NCI-H1436 treated with DMSO at 0.1 percent for 48 hours (cell line): ENCODE measurements at places on chromosomes 5 and 9.

GRCh38 chr9:127580366-127580765 is 31.7 kb upstream of the STXBP1 start:
- no peak for DNase-seq

DNA sequence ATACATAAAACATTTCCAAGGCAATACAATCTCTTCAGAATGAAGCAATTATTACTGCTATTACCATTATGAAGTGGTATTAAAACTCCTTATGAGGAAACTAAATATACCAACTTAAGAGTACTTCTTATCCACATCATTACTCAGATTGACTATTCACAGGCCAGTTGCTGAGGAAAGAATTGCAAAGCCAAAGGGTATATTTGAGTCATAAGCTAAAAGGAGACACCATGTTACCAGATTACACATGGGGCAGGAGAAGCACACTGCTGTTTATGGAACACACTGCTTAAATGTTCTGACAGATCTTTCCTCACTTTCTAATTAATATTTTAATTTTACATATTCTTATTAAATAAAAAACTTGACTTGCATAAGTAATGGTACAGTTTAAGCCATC is 1726.4 kb upstream of the NUDT12 start:
- no peak for DNase-seq

DNA sequence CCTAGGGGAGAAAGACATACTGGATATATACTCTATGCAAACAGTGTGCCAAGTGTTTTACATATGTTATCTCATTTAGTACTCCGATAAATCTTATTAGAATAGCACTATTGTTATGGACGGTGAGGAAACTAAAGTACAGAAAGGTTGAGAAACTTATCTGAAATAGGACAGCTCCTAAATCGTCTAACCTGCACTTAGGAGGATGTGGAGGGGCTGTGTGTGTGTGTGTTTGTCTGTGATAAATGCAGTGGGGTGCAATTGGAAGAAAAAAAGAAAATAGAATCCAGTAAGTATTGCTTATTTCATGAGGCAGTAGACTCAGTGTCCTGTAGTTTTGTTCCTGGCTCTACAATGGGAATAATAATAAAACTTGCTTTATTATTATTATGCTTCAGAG is 106.4 kb upstream of the IL6ST start:
- no peak for DNase-seq

DNA sequence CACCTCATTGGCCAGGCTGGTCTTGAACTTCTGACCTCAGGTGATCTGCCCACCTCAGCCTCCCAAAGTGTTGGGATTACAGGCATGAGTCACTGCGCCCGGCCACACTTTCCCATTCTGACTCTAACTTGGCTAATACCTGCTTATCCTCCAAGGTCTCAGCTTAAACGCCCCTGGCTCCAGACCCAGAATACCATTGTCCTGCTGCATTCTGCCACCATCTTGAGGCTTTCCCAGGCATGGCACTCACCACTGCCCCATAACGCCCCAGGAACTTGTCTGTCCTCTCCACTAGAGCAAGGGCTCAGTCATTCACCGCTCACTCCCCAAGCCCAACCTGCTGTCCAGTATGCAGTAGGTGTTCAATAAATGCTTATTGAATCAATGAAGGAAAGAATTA is 39.8 kb downstream of the CAMK2A start:
- DNase-seq: no peak

DNA sequence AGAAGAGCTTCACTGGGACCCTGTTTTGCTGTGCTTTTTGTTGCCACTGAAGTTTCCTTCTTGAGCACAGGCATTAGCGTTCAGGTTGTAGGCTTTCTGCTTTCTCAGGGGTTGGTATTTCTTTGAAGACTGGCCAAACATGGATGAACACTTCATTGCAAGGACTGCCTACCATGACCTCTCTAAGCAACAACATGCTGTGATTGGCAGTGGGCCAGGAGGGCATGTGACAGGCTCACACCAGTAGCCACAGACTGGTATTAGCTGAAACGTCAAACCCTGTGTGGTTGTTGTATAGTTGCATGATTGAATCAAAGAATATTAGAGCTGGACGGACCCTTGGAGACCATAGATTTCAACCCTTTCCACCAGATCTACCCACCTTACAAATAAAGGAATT is 20.0 kb upstream of the MLANA start:
- no peak for DNase-seq

- DNase-seq: no peak
Observed at GRCh38 chr9:133378408-133378962, 2.3 kb downstream of the STKLD1 start.

GRCh38 chr9:72185561-72185960 is 36.3 kb downstream of the GDA start:
- DNase-seq: no peak

DNA sequence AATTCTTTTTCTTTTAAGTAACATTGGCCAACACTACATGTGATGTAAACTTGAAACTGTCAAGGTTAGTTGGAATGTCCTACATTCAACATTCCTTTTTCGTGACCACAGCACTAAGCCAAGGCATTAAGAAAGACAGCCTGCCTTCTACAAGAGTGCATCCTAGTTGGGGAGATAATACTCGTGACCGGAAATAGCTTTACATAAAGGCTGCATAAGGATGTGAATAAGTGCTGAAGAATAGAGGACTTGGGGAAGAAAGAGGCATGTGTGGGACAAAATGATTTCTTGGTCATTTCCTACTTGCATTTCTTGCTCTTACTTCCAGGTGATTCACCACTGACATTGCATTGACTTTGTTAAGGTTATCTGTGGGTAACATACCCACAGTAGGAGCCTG is 282.0 kb downstream of the DMRT2 start:
- no peak for DNase-seq

- DNase-seq: no peak
Observed at GRCh38 chr9:2128141-2128540, 113.0 kb downstream of the SMARCA2 start.

GRCh38 chr5:138985256-138985655 is 110.1 kb upstream of the LRRTM2 start:
- DNase-seq: no peak

- no peak for DNase-seq
Observed at GRCh38 chr5:6287176-6287575, 91.2 kb downstream of the MED10 start.

- no peak for DNase-seq
Observed at GRCh38 chr5:113806250-113806649, 292.8 kb downstream of the YTHDC2 start.

DNA sequence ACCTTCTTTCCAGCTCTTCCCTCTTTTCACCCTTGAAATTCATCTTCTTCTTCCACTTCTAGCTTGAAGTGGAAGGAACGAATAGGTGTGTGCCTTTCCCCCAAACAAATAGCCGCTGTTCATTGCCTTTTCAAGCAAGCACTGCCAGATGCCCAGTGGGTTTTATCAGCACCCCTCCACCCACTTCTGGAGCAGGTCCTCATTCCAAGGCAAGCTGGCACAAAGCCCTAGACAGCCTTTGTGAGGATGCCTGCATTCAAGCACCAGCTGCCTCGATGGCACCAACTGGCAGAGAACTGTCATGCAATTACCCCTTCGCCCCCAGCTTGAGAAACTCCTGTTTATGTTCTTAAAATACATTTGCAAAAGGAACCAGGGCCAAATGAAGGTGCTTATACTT is 36.5 kb downstream of the SERINC5 start:
- no peak for DNase-seq

DNA sequence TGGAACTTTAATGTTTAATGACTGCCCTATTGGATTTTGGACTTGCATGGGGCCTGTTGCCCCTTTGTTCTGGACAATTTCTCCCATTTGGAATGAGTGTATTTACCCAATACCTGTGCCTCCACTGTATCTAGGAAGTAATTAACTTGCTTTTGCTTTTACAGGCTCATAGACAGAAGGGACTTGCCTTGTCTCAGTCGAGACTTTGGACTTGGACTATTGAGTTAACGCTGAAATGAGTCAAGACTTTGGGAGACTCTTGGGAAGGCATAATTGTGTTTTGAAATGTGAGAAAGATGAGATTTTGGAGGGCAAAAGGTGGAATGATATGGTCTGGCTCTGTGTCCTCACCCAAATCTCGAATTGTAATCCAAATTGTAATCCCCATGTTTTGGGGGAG is 368.2 kb downstream of the PDE4D start:
- no peak for DNase-seq

- no peak for DNase-seq
Observed at GRCh38 chr5:7925961-7926695, 57.2 kb downstream of the MTRR start.

GRCh38 chr9:92961627-92962302 is 14.4 kb downstream of the FGD3 start:
- DNase-seq: no peak

DNA sequence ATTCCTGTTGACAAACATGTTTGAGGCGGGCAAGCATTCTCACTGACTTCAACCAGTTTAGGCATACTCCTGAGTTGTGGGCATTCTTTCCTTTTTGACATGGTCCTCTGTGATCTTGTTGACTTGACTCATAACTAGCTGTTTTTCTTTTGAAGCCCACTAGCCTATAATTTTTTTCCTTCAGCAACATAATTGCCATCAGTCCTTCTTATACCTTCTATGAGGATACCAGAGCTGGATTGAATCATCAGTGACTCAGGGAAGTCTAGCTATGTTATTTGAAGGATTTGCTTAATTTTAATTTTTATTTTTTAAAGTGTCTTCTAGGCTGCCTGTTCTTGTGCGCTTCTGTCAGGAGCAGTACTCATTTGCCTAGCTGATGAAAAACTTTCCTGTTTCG is 259.5 kb downstream of the NR3C1 start:
- no peak for DNase-seq

DNA sequence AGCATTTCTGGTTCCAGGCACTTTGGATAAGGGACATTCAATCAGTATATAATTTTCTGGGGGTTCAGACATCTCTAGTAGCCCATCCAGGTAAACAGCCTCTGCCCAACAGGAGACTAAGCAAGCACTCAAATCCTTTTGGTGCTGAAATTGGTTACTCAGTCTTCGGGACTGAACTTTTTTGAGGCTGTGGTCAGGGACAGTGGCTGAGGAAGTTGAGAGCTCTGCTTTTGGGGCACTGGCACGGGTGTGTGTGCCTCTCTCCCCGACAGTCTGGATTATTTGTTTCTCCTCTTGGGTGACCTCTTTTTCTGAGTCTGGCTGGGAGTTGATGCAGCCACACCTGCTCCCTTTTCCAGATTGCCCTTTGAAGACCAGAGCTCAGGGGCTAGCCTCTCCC is 47.6 kb downstream of the ACER2 start:
- no peak for DNase-seq

GRCh38 chr5:84383816-84384603 is 670 bp downstream of the EDIL3 start:
- DNase-seq: no peak

DNA sequence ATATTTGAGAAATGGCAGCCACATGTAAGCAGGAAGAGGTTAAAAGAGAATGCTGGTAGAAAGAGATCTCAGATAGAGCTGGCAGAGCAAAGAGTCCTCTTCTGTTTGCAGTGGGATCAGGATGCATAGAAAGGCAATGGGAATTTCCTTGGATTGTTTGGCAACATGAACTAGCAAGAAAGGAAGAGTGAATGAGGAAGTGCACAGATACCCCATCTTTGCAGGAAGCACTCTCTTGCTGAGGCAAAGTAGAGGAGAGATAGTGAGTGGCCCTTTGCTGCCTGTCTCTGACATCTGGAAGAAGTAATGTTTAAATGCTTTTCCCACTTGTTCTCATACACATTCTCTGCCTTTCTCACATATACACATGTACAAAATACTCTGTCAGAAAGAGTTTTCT is 14.5 kb downstream of the FKTN start:
- no peak for DNase-seq

DNA sequence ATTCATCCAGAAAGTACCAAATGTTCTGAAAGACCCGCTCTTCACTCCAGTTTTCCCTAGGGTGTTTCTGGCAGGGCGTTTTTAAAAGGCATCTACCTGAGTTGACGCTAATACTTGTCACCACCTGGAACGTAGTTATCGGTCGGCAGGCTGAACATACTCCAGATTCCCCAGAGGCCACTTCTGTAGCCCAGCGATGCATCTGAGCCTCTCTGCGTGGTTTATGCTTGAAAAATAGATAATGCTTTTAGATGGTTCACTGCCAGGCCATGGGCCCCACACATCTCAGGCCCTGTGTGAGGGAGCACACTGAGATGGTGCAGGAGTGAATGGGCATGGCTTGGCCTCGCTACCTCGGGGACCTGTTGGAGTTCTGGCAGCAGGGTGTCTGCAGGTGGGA is 33.0 kb upstream of the NCS1 start:
- peak; percentile 43 for DNase-seq

GRCh38 chr5:80140496-80140895 is 105.3 kb downstream of the THBS4 start:
- DNase-seq: no peak

GRCh38 chr5:54718656-54719055 is 201.1 kb downstream of the SNX18 start:
- no peak for DNase-seq

DNA sequence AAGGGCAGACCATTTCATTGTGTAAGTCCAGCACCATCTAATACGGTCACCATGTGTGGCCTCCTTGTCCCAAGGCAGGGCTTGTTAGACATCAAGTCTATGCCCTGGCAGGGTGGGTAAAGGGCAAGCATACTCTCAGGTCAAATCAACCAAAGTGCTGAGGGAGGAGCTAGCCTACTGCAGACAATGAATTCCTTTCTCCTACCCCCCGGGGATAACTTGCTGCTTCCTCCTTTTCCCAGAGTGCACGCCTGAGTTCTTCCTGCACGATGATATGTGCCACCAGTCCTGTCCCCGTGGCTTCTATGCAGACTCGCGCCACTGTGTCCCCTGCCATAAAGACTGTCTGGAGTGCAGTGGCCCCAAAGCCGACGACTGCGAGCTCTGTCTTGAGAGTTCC is 71.4 kb downstream of the RFK start:
- DNase-seq: no peak

DNA sequence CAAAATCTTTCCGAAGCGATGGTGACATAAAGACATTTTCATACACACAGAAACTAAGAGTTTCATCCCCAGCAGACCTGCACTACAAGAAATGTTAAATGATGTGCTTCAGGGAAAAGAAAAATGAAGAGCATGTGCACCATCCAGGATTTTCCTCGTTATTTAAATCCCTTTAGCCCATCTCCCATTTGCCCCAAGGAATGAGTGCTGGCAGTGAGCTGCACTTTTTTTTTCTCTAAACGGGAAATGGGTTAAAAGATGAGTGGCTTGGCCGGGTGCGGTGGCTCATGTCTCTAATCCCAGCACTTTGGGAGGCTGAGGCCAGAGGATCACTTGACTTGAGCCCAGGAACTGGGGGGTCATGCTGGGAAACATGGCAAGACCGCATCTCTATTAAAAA is 6.8 kb upstream of the LRRC14B start:
- no peak for DNase-seq

DNA sequence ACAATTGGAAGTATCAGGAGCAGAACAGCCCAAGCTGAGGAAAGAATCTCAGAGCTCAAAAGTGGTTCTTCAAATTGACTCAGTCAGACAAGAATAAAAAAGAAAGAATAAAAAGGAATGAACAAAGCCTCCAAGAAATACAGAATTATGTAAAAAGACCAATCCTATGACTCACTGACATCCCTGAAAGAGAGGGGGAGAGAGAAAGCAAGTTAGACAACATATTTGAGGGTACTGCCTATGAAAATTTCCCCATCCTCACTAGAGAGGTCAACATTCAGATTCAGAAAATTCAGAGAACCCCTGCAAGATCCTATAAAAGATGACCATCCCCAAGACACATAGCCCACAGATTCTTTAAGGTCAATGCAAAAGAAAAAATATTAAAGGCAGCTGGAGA is 173.2 kb downstream of the ALDH1A1 start:
- DNase-seq: no peak

- no peak for DNase-seq
Observed at GRCh38 chr5:62343428-62343827, 37.4 kb downstream of the KIF2A start.

GRCh38 chr5:160978944-160979343 is 126.9 kb upstream of the ATP10B start:
- DNase-seq: no peak

GRCh38 chr9:127574072-127574993 is 37.7 kb upstream of the STXBP1 start:
- no peak for DNase-seq
